Foreskin keratinocyte (primary cell): ENCODE measurements at places on chromosomes 3 and 15. TPM values are rescaled to one million over a fixed set of nuclear protein-coding genes. Genes with fewer than 3 reads are reported as not detected.

Gene PRTG
- polyA plus RNA-seq = not detected in 2 replicates

Gene SLC15A2
- 0.37 and 0.76 TPM in 2 replicates for polyA plus RNA-seq

Gene ARHGEF26
- 1.4 and 1.7 TPM in 2 replicates for polyA plus RNA-seq

Gene GUCA1C
- 0.08 and 0.43 TPM in 2 replicates for polyA plus RNA-seq

Gene CYP1A2
- polyA plus RNA-seq = not detected in 2 replicates

Gene TRH
- not detected in 2 replicates for polyA plus RNA-seq

Gene CTDSPL2
- 3.4 and 4.5 TPM in 2 replicates for polyA plus RNA-seq

Gene UBAP1L
- 0.23 and 0.27 TPM in 2 replicates for polyA plus RNA-seq

Gene SCAANT1
- 0.79 TPM in 1 of 2 replicates, not detected in the other for polyA plus RNA-seq

Gene SEC61A1
- polyA plus RNA-seq = 185 and 203 TPM in 2 replicates

Gene C2CD4B
- polyA plus RNA-seq = not detected in 2 replicates

Gene CCDC33
- not detected in 2 replicates for polyA plus RNA-seq

Gene SLC28A2
- polyA plus RNA-seq = not detected in 2 replicates

Gene SPRED1
- polyA plus RNA-seq = 4.3 and 4.5 TPM in 2 replicates

Gene PRR20G
- 0.20 and 0.27 TPM in 2 replicates for polyA plus RNA-seq

Gene ARMC8
- polyA plus RNA-seq = 16.6 and 18.8 TPM in 2 replicates

Gene FEZF2
- polyA plus RNA-seq = not detected in 2 replicates

Gene CRABP1
- not detected in 2 replicates for polyA plus RNA-seq

Gene ACTRT3
- polyA plus RNA-seq = 2.2 and 2.5 TPM in 2 replicates

Gene GP5
- polyA plus RNA-seq = not detected in 2 replicates

Gene TUSC2
- 35.2 and 37.4 TPM in 2 replicates for polyA plus RNA-seq

Gene SLC22A13
- polyA plus RNA-seq = 0.03 TPM in 1 of 2 replicates, not detected in the other

Gene PLCB2
- 1.6 and 2.2 TPM in 2 replicates for polyA plus RNA-seq

Gene MNS1
- polyA plus RNA-seq = 1.5 and 1.8 TPM in 2 replicates

Gene ZKSCAN7
- 0.77 and 0.87 TPM in 2 replicates for polyA plus RNA-seq

Gene PYGO1
- 1.1 and 1.2 TPM in 2 replicates for polyA plus RNA-seq

Gene GATA2
- not detected in 2 replicates for polyA plus RNA-seq

Gene PDZRN3
- polyA plus RNA-seq = 0.11 TPM in 1 of 2 replicates, not detected in the other

Gene SLC38A3
- 0.09 TPM in 1 of 2 replicates, not detected in the other for polyA plus RNA-seq
